ENCODE measurements at places on chromosomes 6 and 20. TPM values are rescaled to one million over a fixed set of nuclear protein-coding genes. Genes with fewer than 3 reads are reported as not detected.

Gene C20orf144
- not detected for total RNA-seq

Gene SMLR1
- not detected for total RNA-seq

Gene OR2H2
- total RNA-seq = not detected

Gene ARMC2
- 2.0 TPM for total RNA-seq

Gene BCAS1
- total RNA-seq = 1.8 TPM

Gene FILIP1
- 0.60 TPM for total RNA-seq

Gene PGC
- total RNA-seq = not detected

Gene HLA-DRB5
- total RNA-seq = not detected

Gene REM1
- 0.20 TPM for total RNA-seq

Gene SEMG1
- total RNA-seq = not detected

Gene APOBEC2
- total RNA-seq = not detected

Gene TFAP2D
- total RNA-seq = not detected

Gene PSORS1C1
- 0.20 TPM for total RNA-seq

Gene MRPS10
- total RNA-seq = 48.1 TPM

Gene RUNX2
- total RNA-seq = 2.5 TPM

Gene CST7
- 0.32 TPM for total RNA-seq

Gene ADAM33
- total RNA-seq = 2.5 TPM

Gene TMX4
- total RNA-seq = 18.9 TPM

Gene COX4I2
- 0.96 TPM for total RNA-seq

Gene COL9A1
- total RNA-seq = not detected
